ENCODE measurements at places on chromosomes 4 and X.

DNA sequence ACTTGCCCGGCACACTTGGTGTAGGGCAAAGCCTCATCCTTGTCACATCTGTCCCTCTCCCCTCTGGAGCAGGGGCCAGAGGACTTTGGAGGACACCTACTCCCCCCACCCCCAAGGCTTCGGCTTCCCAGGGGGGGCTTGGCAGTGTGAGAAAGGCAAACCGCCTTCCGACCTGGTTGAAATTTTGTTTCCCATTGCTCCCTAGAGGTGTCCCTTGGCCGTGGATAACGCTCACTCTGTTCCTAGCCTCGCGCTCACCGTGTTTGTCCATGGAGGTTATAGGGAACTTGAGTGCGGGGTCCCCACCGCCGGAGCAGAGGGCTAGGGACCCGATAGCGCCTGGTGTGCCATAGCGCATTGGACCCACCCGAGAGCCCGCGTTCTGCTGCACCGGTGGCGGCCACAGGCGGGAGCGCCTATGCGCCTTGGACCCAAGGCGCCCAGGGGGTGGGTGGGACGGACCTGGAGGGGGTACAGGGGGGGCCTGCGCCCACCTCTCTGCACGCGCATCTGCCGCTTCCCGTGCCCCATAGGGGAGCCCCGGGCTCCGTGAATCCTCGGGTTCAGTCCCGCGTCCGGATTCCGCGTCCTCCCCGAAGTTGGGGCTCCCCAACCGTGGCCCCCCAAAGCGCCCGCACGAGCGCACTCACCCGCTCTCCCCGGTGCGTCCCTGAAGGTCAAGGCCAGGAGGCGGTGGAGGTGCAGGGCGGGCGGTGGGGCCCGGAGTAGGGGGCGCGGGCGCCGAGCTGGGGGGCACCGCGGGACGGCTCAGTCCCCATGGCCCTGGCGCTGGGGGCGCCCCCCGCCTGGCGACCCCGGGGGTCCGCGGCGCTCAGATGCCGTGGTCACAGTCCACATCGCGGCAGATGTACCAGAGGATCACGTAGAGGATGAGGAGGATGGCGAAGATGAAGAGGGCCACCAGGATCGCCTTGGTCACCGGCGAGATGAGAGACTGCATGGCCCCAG, 82.7 kb upstream of the DHRSX start:
- no peak for DNase-seq

- no peak for DNase-seq
Measured at GRCh38 chr4:1751919-1752283, 30.6 kb downstream of the TACC3 start.

- no peak for DNase-seq
Measured at GRCh38 chrX:110321670-110322069, 3.8 kb upstream of the AMMECR1 start.

DNA sequence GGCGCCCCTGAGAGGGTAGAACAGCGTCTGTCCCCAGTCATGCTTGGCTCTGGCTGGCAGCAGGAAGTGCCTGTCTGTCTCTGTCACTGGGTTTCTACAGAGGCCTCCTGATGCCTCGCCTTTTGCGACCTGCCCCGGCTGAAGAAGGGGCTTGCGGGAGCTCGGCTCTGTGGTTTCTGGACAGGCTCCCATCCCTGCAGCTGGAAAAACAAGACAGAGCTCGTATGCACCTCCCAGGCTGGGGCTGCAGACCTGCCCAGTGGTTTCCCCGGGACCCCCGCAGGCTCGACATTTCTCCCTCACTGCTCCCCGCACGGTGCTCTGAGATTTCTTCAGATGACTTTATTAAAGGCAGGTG, 57.0 kb upstream of the SORCS2 start:
- no peak for DNase-seq

DNA sequence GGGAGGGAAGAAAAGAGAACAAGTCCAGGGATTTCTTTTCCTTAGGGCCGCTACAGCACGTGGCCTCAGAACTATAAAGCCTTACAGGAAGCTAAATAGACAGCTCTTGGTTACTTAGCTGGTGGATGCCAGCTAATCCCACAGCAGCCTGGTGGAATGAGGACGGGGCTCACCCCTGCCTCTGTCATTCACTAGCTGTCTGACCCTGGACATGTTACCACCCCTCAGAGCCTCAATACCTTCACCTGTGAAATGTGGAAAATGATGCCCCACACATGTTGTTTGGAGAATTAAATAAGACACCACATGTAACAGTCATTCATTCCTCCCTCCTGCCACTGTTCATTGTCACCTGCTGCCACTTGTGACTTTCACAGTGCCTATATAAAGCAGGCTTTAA, 15.7 kb downstream of the CCKAR start:
- DNase-seq: no peak

GRCh38 chr4:13541720-13542576, 2.4 kb downstream of the NKX3-2 start:
- no peak for DNase-seq

- no peak for DNase-seq
Measured at GRCh38 chrX:103789004-103789403, 12.4 kb downstream of the PLP1 start.

GRCh38 chr4:113700602-113701150, 60.9 kb downstream of the CAMK2D start:
- DNase-seq: no peak

GRCh38 chrX:34632384-34632783, 24.7 kb downstream of the TMEM47 start:
- no peak for DNase-seq

DNA sequence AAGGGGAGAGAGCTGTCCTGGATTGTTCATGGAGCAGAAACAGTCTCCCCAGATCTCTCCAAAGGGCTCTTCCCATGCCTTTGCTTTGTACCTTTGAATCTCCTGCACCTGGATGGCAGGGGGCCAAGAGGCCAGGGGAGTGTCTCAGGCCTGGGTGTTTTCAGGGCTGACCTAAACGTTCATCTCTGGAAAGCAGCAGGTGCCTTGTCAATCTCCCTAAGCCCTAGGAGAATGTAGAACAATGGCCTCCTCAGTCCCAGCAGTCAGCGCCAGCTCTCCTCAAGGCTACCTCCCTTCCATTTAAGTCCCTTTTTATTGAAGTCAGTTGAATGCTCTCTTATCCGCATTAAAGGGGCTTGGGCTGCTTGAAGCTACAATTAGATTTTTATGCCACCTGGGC, 31.2 kb upstream of the NSUN7 start:
- DNase-seq: no peak

GRCh38 chr4:87545052-87545451, 15.9 kb upstream of the SPARCL1 start:
- no peak for DNase-seq
